Nucleus accumbens (tissue), 56 donors: ENCODE measurements at places on chromosomes 3 and 15.

- DNase-seq = no peak
Measured at GRCh38 chr3:31433679-31433992, 99.1 kb upstream of the STT3B start.

- no peak for DNase-seq
Measured at GRCh38 chr15:58994906-58995453, 7.5 kb downstream of the RNF111 start.

- DNase-seq = no peak
Measured at GRCh38 chr3:48433472-48434118, 3.7 kb upstream of the PLXNB1 start.

DNA sequence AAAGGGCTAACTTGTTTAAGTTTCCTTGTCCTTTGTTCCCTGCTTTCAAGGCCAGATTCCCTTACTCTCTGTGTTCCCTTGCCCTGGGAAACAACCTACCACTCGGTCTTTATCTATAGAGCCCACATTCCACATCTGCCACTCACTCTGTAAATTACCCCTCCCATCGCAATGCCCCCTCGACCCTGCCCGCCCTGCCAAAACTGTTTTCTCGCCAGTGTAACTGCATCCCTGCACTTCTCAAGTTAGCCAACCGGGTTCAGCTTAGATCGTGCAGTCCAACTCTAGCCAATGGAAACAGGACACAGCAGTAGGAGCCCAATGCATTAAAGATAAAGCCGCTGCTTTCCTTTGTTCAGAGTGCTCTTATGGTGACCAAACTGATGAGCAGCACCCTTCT, 263.6 kb downstream of the TBL1XR1 start:
- no peak for DNase-seq

DNA sequence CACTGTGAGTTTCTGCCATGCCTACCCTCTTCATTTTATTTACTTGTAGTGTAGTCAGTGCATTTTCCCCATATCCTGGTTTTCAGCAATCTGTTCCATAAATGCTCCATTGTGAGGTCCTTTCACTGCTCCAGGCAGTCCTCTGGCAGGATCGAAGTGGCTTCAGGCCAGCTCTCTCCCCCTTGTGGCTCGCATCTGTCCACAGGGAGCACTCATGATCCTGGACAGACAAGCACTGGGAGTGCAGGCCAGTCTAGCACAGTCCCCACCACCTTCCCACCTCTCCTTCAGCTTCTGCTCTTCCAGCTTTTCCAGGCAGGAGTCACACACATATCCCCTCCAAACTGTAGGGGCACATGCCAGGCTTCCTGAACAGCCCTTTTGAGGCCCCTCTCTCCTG, 173.6 kb downstream of the PPM1L start:
- DNase-seq = peak; percentile 51

GRCh38 chr3:7271631-7272030, 410.7 kb downstream of the GRM7 start:
- no peak for DNase-seq

- DNase-seq = no peak
Measured at GRCh38 chr3:40930131-40930538, 269.2 kb upstream of the CTNNB1 start.

- no peak for DNase-seq
Measured at GRCh38 chr3:20096135-20096685, 56.0 kb downstream of the KAT2B start.

- DNase-seq = no peak
Measured at GRCh38 chr3:64443546-64444381, 218.5 kb upstream of the PRICKLE2 start.

GRCh38 chr15:57740048-57740447, 33.5 kb downstream of the POLR2M start:
- no peak for DNase-seq

- DNase-seq = no peak
Measured at GRCh38 chr3:124174910-124175874, 183.3 kb upstream of the ROPN1 start.

DNA sequence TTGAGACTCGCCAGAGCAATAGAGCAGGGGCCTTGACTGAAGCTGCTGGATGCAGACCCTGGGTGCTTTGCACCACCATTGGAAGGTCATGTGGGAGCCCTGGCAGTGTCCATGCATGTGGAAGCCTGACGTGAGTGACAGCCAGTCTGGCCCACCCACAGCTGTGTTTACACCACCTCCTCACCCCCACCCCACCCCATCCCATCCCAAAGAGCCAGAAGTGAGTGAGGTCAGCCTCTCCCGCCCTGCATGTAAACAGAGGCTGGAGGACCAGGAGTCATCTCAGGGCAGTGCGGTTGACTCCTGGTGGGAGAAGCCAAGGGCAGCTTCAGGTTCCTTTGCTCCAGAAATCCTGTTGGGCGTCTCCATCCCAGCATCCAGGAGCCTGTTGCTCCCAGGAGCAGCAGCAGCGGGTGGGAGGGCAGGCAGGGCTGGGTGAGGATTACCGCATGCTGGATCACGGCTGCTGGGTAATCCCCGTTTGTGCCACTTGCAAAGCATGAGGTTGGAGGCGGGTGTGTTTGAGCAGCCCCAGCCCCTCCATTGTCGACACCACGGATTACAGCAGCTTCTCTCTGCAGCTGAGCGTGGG, 44.6 kb downstream of the CORO2B start:
- DNase-seq = no peak

GRCh38 chr15:41965441-41966413, 6.6 kb downstream of the EHD4 start:
- no peak for DNase-seq

GRCh38 chr3:128366652-128367051, 100.0 kb downstream of the DNAJB8 start:
- no peak for DNase-seq

GRCh38 chr15:99238849-99239248, 10.5 kb downstream of the TTC23 start:
- DNase-seq = no peak

DNA sequence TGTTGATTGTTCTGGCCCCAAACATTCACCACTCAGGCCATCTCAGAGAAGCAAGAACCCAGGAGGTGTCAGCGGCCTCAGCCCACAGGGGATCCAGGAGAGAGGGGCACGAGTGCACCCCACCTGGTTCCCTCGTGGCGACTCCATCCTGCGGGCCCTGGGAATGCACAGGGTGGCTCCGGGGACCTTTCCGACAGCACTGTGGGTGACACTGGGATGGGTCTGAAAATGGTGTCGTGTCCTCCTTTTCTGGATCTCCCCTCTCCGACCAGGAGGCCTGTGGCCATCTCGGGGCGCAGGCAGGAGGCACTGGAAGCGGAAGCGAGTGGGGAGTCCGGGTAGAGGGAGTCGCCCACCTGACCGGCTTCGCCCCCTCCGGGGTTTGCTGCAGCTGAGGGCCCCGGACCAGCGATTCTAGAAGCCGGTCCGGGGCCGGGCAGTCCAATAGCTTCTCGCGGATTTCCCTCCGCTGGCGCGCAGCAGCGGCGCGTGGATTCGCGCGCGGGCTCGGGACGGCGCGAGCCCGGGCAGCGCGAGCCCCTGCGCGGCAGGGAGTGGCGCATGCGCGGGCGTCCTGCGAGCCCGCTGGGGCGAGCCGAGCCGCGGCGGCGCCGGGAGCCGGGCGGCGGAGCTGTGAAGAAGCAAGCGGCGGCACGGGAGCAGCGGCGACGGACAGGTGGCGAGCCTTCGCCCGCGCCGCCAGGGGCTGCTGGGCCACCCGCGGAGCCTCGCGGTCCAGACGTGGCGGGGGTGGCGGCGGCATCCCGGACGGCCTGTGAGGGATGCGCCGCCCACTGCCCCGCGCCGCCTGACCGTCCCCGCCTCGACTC, at the start of gene DOCK3:
TSS of gene DOCK3 (plus strand) at position 579 of the 830 bp plus-strand sequence. CDS start 337 bp downstream, outside the sequence.
- DNase-seq = no peak

GRCh38 chr3:6165951-6166350, 695.0 kb upstream of the GRM7 start:
- DNase-seq = no peak

DNA sequence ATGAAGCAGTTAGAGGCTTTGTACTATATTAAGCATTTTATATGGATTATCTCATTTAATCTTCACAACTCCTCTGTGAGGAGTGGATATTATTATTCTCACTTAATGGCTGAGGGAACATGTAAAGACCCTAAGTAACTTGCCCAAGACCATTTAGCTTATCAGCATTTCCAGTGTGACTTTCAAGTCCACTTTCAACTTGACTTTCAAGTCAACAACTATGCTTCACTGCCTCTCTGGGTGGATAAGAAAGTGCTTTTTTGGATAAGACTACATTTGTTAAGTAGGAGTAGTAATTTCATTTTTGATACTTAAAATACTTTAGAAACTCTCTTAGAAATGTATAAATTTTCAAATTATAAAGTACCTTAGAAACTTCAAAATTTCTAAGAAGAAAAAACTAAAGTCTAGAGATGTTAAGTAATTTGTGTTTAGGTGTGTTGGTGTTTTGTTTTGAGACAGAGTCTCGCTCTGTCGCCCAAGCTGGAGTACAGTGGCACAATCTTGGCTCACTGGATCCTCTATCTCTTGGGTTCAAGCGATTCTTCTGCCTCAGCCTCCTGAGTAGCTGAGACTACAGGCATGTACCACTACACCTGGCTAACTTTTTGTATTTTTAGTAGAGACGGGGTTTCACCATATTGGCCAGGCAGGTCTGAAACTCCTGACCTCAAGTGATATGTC, 71.8 kb downstream of the MINDY2 start:
- DNase-seq = no peak

DNA sequence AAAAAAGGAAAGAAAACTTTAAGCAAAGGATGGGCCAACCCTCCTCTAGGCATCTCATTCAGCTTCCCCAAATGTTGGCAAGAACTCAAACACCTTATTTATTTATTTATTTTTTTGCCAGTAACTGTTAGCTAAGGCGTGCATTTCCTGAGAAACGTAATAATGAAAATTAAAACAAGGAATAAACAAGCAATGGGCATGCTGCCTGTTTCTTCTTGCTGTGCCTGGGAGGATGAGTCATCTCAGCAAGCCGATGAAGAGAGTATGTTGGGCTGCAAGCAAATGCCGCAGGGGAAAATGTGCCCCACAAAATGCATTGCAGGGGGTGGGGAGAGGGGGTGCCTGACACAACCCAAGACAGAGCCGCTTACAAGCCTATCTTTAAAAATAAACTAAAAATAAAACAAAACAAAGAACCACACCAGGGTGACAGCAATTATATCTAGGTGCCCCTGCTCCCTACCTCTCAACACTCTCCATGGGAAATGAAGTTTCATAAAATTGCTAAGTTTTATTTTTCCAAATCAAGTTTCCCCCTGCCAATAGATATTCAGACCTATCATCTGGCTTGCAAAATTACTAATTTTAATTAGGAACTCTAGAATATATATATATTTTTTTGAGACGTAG, 40.3 kb downstream of the EIF4E3 start:
- DNase-seq = no peak

GRCh38 chr15:83912343-83912742, 258.4 kb downstream of the ADAMTSL3 start:
- no peak for DNase-seq

DNA sequence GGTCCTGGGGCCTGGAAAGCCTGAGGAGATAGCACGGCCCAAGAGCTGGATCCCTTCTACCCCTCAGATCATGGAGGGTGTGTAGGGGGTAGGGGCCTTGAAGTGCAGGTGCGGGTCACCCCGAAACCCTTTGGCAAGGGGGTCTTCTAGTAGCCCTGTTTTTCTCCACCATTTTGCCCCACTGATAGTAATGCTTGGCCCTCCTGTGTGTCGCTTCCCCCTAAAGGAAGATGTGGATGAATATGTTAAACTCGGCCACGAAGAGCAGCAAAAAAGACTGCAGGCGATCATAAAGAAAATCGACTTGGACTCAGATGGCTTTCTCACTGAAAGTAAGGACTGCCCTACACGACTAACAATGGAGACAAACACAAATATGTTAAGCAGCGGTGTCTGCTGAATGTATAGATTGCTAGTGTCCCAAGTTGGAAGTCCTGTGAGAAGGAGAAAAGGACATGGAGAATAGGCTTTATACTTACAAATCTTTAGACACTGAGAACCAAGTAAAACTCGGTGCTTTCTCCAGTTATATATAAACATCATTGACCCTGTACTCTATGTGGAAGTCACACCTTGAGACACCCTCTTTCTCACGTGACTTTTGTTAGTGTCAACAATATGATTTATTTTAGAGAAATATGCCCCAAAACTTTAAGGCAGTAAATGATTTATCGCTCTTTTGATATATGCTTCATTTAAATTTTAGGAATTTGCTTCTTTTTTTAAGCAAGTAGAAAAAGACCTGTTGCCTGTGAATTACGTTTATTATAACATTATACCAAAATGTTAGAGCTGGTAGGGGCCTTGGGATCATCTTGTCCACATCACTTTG, 802 bp downstream of the RCN2 start:
- no peak for DNase-seq

- DNase-seq = no peak
Measured at GRCh38 chr3:35241236-35241635, 398.1 kb upstream of the ARPP21 start.

GRCh38 chr3:67421912-67422311, 232.5 kb downstream of the SUCLG2 start:
- no peak for DNase-seq

- DNase-seq = no peak
Measured at GRCh38 chr3:67389176-67389575, 265.2 kb downstream of the SUCLG2 start.

DNA sequence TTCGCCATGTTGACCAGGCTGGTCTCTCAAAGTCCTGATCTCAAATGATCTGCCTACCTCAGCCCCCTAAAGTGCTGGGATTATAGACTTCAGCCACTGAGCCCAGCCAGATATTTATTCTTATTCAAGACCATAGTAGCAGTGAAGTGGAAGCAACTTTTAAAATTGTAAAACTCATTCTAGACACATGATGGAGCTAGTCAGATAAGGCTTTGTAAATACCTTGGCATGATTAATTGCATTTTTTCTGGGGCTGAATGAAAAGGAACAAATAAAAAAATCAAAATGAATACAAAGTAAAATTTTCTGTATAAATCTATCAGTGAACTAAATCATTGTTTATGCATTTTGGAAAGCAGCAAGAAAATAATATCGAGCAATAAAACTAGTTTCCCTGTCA, 4.1 kb upstream of the MYO1E start:
- DNase-seq = no peak

DNA sequence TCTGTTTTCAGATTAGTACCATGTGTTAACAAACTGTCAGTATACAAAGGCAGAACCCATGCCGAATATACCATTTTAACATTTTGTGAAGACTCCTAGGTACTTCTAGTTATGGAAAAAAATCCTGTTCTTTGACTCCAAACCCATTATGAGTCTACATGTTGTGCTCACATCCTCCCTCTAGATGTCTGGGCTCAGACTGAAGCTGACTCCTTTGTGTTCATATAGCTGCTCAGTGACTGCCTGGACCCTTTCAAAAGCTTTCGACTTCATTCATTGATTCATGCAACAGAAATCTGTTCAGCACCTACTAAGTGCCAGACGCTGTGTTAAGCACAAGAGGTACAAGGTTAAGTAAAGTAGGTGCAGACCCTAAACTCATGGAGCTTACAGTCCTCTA, 60.5 kb downstream of the MEGF11 start:
- DNase-seq = no peak
